Liver (tissue), 10 donors: ENCODE measurements at places on chromosomes 6 and 20. TPM values are rescaled to one million over a fixed set of nuclear protein-coding genes. Genes with fewer than 3 reads are reported as not detected.

Gene EYA4
- not detected for total RNA-seq

Gene SLC17A9
- 73.1 TPM for total RNA-seq

Gene SRSF12
- 0.17 TPM for total RNA-seq

Gene ZC2HC1B
- not detected for total RNA-seq

Gene SLC17A3
- 1.6 TPM for total RNA-seq

Gene SOD2
- total RNA-seq: 952 TPM

- DNase-seq: no peak
Observed at GRCh38 chr20:14284443-14284842, 53.0 kb downstream of the FLRT3 start.

DNA sequence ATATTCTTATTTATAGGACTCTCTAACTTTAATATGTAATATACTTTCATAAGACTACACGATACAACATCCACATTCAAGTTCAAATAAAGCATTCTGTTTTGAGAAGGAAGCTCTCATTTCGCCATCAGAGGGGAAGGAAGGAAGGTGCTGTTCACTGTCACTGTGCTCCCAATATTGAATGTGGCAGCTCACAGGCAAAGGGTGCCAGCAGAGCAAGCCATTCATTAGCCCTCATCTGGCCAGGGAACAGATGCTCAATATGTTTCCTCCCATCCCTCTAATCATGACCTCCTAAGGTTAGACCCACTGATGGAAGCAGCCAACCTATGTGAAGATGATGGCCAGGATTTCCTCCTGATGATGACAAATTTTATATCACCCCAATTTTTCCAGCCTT lies 154.4 kb downstream of the DST start:
- DNase-seq: no peak

GRCh38 chr6:51844336-51844735 lies 243.1 kb downstream of the PKHD1 start:
- DNase-seq: no peak

DNA sequence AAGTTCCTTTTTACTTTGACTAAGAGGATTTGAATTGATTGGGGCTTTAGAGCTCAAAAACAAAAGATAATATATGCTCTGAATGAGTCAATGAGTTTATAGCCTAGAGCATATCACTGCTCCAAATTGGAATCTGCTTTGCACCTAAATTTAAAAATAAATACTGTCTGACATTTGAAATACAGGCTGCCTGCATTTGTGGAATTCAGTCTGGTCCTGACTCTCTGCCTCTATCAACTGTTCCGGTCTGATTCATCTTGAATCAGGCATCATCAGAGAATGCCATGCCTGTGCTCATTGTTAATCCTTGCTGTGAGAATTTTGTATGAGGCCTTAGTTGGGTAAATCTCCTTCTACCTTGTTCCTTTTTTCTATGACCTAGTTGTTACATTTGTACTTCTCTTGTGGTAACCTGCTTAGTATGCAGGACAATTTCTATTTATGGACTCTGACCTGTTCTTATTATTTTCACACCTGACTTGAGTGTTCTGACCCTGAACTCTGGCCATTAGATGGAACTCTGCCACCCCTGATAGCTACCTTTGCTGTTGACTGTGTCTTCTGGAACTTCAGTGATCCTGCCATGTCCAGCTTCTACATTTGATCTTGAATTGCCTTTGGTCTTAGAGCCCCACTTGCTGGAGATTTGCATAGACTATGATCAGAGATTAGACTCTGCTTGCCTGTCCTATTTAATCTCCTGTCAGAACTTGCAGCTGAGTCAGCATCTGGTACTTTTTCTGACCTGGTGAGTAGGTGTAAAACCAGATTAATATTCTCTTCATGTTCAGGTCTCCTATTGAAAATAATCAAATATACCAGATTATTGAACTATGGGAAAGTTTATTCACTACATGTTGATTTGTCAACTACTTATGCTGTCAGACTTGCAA lies 442.7 kb upstream of the HS3ST5 start:
- no peak for DNase-seq

DNA sequence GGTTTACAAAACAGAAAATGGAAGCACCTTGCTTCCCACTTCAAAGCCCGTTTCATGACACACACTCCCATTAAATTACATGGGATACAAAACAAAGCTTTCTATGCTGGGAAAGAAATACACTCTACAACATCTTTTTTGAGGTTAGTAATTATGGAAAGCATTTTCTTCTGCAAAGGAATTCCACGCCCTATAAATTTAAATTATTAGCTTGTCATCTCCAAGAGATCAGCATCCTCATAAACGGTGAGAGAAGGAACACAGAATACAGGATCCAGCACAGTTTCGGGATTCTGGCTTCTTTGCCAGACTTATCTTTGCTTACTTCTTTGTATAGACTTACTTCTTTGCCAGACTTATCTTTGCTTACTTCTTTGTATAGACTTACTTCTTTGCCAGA lies 1.3 kb upstream of the SMPDL3A start:
- DNase-seq: no peak

GRCh38 chr6:70889270-70889669 lies 67.6 kb downstream of the B3GAT2 start:
- DNase-seq: no peak

GRCh38 chr6:11538052-11538818 lies 686 bp downstream of the TMEM170B start:
- DNase-seq: peak; percentile 43

DNA sequence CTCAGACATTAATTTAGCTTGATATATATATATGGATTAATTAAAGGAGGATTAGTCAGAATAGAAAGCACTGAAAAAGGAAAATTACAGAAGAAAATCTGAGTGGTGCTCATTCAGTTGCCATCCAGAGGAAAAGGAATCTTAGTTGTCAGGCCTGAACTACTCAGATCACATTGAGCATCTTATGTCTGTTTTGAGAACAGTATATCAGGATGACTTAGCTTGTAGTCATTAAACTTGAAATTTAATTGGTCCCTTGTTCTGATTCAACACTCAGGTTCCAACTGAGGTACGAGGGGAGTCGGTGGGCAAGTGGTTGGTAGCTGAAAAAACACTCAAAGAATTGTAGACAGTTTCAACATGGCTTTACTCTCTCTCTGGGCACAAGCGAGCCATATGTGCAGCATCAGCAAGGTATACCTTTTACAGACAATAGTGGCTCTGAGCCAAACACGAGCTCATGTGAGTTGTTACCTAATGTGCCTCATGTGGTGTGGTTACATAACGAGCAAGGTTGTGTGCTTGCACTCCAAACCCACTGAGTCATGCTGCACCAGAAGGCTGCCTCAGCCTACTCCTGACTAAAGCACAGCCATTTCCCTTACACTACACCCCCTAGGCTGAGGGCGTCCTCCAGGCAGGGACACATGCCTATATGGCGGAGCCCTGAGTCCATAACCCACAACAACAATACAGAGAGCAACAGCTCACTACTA lies 73.0 kb upstream of the HMGN3 start:
- DNase-seq: no peak

GRCh38 chr6:52503851-52504781 lies 72.7 kb downstream of the TRAM2 start:
- DNase-seq: peak; percentile 85
